ENCODE measurements at places on chromosomes 4 and X.

- DNase-seq: no peak
Measured at GRCh38 chr4:180674619-180675358, 1568.4 kb upstream of the TENM3 start.

DNA sequence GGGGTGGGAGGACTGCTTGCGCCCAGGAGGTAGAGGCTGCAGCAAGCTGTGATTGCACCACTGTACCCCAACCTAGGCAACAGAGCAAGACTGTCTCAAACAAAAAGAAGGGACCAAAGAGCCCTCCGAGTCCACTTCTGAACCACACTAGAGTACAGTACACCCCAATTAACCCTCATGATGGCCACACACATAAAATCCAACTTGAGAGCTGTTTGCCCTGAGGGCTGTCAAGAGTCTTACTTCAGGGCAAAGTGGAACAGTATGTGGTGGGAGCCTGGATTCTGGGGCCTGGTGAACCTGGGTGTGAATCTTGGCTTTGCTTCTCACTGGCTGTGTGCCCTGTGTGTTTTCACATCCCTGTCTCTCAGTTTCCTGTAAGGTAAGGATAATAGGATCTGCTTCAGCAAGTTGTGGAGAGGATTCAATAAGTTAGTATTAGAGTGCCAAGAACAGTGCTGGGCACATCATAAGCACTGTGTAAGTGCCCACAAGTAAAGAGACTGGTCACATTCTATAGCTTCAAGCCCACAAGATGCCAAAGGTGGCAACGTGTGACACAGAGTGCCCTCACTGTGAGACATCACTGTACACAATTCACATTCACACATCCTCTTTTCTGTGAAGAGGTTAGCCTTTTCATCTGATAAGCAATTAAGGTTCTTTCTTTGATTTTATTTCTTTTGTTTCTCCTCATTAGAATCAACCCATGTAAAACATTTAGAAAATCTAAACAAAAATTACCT is 52.1 kb downstream of the LEF1 start:
- DNase-seq: peak; percentile 14

DNA sequence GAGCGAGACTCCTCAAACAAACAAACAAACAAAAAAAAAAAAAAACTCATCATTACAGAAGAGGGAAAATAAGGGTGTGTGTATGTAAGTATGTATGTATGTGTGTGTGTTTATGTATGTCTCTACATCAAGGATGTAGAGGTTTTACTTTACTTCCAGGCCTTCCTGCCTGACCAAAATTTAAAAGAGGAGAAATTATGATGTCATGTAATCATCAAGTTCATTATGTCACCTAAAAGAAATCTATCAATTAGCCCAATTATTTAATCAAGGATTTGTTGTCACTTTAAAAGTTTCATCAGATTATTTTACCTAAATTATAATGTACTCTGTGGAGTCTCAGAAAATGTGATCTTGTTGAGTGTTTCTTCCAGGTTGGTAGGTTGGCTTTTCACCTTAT is 21.6 kb downstream of the GUCY1A1 start:
- DNase-seq: no peak

- no peak for DNase-seq
Measured at GRCh38 chrX:40101430-40101802, 3.7 kb upstream of the BCOR start.

- DNase-seq: no peak
Measured at GRCh38 chrX:63917296-63917695, 132.3 kb upstream of the ARHGEF9 start.

GRCh38 chr4:6951880-6952381 is 42.3 kb downstream of the TBC1D14 start:
- no peak for DNase-seq

DNA sequence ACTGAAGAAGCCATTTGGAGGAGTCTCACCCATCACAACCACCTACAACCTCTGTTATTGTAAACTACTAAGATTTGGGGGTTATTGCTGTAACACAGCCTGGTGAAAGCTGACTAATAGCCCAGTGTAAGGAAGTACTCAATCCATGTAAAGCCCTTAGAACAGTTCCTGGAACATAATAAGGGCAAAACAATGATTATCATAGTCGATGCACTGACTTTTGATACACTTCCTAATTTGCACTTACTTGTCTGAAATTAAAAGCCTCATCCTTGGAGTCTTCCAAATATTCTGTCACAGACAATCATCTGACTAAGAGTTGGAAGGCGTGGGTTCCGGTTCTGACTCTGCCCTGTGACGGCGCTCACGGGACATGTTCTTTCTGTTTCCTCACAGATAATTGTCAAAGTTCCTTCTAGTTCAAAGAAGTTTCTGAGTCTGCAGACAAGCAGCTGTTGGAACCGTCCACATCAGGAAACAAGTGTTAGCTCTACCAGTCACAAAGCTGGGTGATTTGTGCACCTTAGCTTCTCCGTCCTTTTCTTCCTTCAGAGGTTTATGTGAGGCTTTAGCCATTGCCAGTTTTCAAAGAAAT is 33.4 kb upstream of the RASGEF1B start:
- DNase-seq: no peak

GRCh38 chr4:169795585-169795984 is 37.8 kb upstream of the HPF1 start:
- peak; percentile 63 for DNase-seq

GRCh38 chrX:100615005-100615404 is 21.6 kb downstream of the TSPAN6 start:
- peak; percentile 88 for DNase-seq

DNA sequence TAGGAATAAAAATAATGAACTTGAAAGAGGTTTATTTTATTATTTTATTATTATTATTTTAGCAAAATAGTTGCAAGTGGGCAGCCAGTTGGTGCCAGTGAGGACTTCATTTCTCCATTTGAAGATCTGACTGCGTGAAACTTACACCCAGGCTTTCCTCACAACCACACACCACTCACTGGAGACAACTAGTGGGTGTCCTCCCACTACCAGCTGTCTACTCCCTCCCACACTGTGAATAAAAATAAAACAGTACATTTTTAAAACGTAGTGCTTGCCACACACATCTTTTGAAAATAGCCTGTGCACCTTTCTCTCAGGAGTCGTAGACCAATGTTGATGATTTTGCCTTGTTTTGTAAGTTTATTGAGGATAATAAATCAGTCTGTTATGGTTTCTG is 7.4 kb downstream of the FGF13 start:
- DNase-seq: no peak

DNA sequence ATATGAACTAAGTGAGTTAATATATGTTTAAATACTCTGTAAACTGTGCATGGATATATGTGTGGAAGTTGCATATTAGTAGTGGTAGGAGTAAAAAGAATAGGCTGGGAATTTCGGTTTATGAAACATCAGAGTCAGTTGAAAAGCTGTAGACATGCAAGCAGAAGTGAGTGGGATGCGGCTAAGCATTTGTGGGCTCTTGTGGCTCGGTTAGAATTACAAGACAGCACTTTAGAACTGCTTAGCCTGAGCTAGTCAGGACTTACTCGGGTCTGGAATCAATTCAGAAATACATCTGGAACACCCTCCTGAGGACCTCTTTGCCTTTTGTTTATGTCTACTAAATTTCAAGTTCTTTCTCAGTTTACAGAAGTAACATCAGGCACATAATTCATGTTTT is 93.6 kb downstream of the AFF2 start:
- no peak for DNase-seq

DNA sequence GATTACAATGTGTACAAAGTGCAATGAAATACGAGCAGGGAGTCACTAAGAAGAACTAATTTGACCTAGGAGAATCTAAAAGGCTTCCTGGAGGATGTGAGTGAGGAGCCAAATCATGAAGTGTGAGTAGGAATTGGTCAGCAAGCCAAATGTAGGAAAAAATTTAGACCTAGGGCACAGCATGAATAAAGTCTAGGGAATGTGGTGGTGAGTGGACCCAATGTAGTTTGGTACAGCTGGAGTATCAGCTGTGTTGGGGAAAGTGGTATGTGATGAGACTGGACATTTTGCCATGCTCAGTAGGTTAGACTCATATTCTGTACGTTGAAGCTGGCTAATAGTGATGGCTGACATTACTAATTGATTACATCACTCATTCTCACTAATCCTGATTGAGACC is 191.0 kb downstream of the AFF2 start:
- DNase-seq: no peak

- peak; percentile 88 for DNase-seq
Measured at GRCh38 chrX:131827935-131828334, 195.2 kb upstream of the STK26 start.

DNA sequence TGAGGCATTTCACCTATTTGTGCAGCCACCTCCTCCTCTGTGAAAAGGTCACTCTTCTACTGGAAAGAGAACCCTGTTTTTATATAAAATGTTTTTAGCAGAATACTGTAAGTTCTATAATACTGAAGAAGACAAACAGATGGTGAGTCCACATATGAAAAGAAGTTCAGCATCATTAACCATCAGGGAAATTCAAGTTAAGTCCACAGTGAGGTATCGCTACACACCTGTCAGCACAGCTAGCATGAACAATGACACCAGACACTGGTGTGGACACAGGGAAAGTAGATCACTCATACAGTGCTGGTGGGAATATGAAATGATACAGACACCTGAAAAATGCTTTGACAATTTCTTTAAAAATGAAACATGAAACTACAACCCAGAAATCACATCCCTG is 133.0 kb downstream of the MAD2L1 start:
- no peak for DNase-seq

All from ELF-1 (cell line).